ACHN (cell line): ENCODE measurements at places on chromosomes 6 and 20.

DNA sequence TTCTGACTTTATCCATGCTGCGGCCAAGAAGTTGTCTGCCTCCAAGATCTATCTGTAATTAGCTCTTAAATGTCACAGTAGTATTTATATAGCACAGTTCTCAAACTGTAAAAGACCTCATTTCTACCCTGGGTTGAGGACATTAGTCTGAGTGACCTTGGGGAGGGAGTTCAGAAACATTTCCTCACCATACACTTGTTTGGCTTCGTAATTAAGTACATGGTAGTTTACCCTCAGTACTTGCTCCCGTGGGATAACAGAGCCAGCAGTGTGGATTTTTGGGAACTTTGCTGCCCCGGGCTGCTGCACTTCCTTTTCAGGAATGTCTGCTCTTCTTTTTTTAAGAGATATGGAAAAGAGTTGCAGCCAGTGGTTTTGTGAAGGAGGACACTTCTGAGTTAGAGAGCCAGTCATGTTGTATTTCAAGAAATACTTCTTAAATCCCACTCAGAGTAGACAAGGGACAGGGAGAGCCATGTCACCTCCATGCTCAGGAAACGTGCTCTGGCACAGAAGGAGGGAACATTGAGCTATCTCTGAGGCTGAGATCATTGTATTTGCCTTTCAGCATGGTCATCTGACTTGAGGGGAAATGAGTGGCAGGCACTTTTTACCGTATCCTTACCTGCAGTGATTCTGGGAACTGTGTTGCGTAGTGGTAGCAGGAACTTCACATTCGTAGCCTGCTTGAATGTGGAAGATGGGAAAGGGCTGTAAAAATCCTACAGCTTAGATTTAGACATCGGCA lies 33.6 kb downstream of the RPRD1B start:
- no peak for DNase-seq

DNA sequence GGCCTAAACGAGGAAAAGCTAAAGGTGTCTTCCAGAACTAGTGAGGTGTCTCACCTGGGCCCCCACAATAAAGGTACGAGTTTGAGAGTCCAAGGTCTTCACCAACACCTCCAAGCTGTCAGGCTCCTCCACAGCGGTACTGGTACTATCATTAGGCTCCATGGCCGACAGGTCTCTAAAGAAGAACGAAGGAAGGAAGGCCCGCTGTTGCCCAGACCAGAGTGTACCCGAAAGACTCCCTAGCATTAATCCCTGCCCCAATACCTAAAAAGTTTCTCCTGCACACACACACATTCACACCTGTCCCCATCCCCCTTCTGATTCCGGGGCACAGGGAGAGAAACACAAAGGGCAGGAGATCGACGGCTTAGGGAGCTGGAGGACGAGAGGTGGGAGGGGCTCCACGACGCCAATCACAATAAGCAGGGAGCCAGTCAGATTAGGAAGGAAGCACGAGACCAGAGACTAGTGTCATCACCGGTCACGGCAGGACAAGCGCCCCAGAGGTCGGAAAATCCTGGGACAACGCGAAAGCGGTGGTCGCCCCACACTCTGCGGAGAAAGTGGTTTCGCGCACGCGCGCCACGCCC lies 764 bp downstream of the BAG6 start:
- peak; percentile 67 for DNase-seq

DNA sequence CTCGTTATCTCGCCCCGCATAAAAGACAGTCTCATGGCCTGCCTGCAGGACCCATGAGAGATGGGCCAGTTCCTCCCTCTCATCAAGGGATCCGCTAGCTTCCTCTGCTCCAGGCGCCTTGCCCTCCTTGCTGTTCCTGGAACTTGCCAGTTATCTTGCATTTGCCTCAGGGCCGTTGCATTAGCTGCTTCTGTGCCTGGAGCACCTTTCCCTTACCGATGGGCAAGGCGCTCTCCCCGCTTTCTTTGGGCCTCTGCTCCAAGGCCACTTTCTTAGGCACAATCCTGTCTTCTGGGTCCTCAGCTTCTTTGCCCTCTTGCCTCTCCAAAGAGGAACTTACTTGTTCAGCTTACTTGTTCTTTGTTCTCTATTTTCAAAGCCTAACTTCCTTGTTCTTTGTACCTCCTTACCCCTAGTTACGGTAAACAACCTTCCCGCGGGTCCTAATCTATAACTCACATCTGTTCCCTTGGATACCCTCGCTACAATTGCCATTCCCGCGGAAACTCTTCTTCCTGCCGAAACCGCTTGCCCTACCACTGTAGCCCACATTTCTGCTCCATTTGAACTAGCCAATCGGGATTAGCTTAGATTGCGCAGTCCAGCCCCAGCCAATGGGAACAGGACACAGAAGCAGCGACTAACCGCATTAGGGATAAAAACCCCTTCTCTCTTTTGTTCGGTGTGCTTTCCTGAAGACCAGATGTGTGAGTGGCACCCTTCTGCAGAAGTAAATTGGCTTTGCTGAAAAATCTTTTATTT lies 887 bp upstream of the NSFL1C start:
- DNase-seq, result no peak

- DNase-seq, result no peak
Observed at GRCh38 chr20:11132819-11133415, 459.1 kb upstream of the JAG1 start.

GRCh38 chr6:167781066-167781767 lies 45.5 kb upstream of the AFDN start:
- DNase-seq, result no peak

DNA sequence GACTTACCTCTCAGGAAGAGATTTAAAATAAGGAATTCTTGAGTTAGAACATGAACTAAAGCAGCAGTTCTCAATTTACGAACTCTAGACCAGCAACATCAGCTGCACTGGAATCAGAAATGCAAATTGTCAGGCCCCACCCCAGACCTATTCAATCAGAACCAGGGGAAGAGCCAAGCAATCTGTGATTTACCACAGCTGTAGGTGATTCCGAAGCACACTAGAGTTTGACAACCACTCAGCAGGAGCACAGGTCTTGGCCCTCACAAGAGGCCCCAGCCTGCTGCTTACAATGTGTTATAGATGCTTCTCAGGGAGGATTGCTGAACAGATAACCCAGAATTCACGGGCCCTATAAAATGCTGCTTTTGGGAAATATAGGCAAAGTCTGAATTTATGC lies 279.2 kb downstream of the PTPRK start:
- no peak for DNase-seq

DNA sequence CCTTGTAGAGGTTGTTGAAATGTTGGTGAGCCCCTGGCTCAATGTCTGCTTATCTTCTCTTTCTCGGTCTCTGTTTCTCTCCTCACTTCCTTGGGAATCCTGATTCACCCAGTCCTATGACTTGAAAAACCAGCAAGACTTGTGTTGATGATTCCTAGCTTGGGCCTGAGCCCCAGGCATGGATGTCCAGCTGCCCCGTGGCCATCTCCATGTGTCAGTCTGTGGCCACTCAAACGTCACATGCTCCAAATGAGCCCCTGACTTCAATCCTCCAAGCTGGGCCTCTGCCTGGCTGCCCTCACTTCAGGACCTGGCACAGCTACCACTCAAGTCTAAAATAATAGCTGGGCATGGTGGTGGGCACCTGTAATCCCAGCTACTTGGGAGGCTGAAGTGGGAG lies 81.0 kb downstream of the SRC start:
- DNase-seq, result no peak

GRCh38 chr6:117506180-117506835 lies 23.8 kb downstream of the DCBLD1 start:
- DNase-seq, result no peak

- DNase-seq, result no peak
Observed at GRCh38 chr6:166714187-166714510, 87.1 kb upstream of the RPS6KA2 start.

DNA sequence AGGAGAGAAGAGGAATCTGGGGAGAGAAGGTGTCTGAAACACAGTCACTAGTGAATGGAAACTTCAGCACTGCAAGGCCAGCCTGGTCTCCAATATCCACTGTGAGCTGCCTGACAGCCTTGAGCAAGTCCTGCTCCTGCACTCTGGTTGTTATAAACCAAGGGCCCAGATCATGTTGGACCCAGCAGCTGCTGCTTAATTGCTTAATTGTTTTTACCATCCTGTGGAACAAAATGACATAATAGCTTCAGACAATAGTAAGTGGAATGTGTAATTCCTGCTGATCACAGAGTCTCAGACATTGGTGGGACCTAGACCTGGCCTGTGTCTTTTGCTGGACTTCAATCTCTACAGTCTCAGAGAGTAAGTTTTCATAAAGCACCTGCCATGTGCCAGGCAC lies 833.7 kb downstream of the TFAP2A start:
- DNase-seq, result no peak

DNA sequence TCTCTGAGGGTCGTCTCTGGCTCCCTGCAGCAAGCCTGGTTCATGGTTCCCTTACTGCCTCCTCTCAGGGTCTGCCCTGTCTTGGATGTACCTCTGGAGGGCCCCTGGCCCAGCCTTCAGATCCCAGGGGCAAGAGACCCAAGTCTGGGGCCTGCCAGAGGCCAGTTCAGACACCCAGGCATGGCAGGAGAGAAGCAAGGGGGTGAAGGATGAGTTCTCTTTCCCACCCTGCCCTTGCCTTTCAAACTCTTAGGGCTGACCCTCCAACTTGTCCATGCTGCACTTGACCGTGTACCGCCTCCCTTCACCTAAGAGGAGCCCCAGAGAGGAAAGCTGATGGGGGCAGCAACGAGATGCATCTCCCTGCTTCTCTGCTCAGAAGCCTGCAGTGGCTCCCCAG lies 4.2 kb downstream of the GDAP1L1 start:
- no peak for DNase-seq

GRCh38 chr6:36659271-36659670 lies 19.2 kb upstream of the CDKN1A start:
- no peak for DNase-seq

DNA sequence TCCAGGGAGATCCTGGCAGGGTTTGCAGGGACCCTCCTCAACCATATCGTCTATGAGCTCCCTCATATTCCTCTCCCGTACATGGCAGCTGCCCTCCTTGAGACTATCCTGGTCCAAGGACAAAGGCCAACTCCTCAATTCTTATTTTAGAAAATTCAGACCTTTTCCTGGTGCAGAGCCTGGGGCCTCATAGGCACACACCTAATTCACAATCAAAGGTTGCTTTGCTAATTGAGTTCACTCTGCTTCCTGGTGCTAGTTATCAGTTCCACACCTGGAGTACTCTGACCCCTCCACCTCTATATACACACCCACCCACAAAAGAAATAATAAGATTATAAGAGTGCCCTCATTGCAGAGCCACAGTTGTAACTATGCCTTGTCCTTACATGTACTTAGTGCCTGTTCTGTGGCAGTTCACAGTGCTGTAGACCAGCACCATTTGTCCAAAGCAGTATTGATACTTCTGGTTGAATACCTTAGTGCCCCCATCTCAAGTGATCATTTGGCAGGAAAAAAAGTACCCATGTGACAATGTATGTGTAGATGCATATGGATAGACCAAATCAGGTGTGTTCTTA lies 38.7 kb downstream of the GSS start:
- DNase-seq, result no peak

- no peak for DNase-seq
Observed at GRCh38 chr20:45361793-45362192, 1.2 kb upstream of the SYS1 start.

DNA sequence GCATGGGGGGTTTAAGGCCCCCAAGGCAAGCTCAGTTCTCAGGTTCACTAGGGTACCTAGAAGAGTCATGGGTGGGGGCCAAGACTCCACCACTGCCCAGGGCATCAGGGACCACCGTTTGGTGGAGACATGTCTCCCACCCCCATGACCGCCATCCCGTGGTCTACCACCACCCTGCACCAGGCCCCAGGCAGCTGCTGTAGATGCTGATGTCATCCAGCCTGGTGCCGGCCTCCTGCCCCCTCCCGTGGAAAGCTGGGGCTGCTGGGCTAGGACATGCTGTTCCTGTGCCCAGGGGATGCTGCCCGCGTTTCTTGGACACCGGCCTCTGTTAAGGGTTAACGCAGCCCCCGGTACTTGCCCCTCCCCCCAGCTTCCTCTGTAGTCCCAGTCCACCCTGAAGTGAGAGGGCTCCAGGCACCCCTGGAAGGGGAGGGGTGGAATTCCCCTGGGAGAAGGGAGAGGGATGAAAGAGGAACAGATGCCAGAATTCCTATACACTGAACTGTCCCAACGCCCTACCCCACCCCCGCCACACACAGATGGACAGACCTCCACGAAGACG lies 587 bp downstream of the IP6K3 start:
- peak; percentile 26 for DNase-seq

GRCh38 chr6:146968041-146968760 lies 236.0 kb upstream of the STXBP5 start:
- DNase-seq, result no peak

- DNase-seq, result peak; percentile 38
Observed at GRCh38 chr6:127641905-127642304, 64.9 kb downstream of the C6orf58 start.

DNA sequence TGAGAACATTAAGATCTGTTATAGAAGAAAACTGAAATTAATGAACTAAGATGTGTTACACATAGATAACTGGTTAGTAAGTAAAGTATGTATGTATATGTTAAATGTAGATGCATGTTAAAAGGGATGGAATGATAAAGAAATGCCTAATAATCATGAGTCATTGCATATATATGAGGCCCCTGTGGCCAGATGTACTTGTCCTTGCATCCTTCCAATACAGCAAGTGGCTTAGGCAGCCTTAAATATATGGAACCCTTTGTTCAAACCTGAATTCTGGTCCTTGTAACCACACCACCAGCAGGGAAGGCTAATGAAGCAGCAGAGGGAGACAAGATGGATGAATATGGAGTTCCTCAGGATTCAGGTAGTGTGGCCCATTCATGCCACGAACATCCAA lies 9.8 kb upstream of the AKAP7 start:
- no peak for DNase-seq

DNA sequence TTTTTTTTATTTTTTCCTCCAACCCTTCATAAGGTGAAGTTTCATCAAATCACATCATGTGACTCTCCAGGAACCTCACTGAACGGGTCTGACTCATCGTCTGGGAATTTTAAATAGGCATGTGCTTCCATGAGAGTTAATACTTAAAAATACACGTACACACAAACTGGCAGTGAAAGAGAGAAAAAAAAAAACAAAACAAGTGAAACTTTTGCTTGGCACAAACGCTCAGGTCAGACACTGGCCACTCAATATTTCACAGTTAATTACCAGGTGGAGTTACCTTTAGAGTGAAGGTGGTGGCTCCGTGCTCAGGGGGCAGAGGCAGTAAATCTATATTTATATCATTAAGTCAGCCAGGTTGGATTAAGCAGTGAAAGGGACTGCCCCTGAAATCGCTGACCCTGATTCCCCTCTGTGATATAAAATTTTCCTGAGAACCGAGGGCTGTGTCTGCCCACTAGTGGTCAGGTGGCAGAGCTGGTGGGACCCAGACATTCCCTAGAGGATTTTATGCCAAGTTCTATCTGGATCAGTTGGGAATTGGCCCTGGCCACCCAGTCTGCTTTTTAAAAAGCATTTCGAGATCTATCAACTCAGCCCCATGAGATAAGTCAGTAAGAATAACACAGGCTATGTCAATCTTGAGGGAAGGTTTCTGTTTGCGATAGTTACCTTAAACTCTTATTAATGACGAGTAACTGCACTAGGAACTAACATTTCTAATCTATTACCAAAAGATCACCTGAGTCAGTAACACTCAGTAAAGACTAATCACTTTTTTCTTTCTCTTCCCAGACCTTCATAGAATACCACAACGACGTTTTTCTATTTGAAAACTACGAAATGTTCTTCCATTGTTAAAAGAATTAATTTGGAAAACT lies 259.1 kb downstream of the HDGFL1 start:
- peak; percentile 96 for DNase-seq

- no peak for DNase-seq
Observed at GRCh38 chr20:49906101-49906604, 9.2 kb downstream of the SPATA2 start.
